ENCODE measurements at places on chromosomes 16 and 17. TPM values are rescaled to one million over a fixed set of nuclear protein-coding genes. Genes with fewer than 3 reads are reported as not detected.

- H3K4me1 ChIP-seq, result no peaks in the 10 kb centered on the region
- H3K27ac ChIP-seq, result no peak overlapping the region
- no peak overlapping the region for H3K4me3 ChIP-seq
- DNase-seq, result no peak
Observed at GRCh38 chr17:8725881-8726876, 18.5 kb downstream of the CCDC42 start.

DNA sequence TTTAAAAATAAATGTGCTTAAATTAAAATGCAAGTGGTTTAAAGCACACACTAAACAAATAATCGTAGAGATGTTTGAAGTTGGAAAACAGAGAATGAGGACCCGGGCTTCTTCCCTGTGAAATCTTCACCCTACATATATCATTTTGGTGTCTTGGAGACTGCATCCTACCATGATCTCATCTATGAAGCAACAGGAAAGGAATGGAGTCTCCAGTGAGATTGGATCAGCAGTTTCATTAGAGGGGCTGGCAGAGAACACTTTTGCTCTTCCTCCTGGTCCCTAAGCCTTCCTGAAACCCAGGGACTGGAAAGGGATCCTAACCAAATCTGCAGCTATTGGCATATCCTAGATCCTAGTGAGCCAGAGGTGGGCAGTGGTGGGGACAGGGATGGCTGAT, 85.0 kb downstream of the GRIN2A start:
- no peaks in the 10 kb centered on the region for H3K4me1 ChIP-seq
- H3K27ac ChIP-seq, result no peak overlapping the region
- DNase-seq, result no peak
- H3K36me3 ChIP-seq, result no peaks in the 10 kb centered on the region
- H3K27me3 ChIP-seq, result no peaks in the 10 kb centered on the region
- no peak overlapping the region for H3K4me3 ChIP-seq

DNA sequence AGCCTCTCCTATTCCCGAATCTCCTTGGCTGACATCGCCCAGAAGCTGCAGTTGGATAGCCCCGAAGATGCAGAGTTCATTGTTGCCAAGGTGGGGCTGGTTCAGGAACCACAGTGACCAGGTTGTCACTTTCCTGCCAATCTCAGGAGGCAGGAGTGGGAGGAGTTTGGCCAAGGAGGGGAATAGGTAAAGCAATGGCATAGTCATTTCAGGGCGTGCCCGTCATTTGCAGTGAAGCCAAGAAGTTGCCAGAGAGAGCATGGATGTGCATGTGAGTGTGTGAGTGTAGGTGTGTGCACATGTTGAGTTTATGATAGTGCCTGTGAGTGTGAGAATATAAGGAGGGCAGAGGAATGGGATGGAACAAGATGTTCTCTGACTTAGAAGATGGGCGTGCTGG, 14.8 kb downstream of the PSMD3 start:
- no peak overlapping the region for H3K4me3 ChIP-seq
- no peaks in the 10 kb centered on the region for H3K4me1 ChIP-seq
- H3K27ac ChIP-seq, result no peak overlapping the region
- H3K36me3 ChIP-seq, result peaks cover 22% of the 10 kb centered on the region

The IRX3 gene
- total RNA-seq, result 9.2 TPM
